Astrocyte of the spinal cord (primary cell): ENCODE measurements at places on chromosomes 6 and 20.

DNA sequence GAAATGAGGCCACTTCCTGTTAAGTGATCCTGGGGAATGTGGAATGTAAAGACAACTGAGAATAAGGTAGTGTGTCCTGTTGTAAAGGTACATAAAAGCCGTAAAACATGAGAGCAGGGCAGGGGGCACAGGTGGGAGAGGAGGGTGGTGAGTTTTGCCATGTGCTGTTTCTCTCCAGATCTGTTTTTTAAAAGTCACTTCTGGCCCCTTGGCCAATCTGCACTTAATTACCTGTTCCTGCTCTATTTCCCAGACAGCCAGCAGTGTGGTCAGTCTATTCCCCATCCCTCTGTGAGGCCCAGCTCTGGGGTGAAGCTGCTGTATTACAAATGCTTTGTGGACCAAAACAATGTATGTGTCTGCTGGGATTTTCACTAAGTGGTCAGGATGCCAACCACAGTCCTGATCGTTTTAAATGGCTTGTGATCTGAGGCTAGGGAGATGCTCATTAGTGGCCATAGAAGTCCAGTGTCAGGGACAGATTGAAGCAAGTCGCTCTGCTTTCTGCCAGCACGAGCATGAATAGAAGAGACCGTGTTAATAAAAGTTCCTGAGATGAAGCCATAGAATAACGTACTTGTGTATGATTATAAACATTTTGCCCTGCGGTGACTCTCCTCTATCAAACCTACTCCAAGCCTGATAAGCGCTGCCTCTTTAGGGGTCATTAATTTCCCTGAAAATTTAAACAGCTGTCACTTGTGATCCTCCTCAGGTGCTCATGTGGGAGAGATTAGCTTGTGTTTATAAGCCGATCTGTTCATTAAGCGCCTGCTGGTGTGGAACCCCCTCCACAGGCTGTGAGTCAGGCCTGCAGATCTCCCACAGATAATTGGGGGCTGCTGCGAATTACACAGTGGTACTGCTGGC is 111.8 kb upstream of the CENPW start:
- no peak for DNase-seq

- DNase-seq: no peak
Measured at GRCh38 chr20:57474816-57475215, 50.1 kb downstream of the CTCFL start.

- DNase-seq: peak; percentile 82
Measured at GRCh38 chr6:37882724-37883413, 63.3 kb downstream of the ZFAND3 start.

GRCh38 chr6:14639983-14640599 is 522.5 kb downstream of the CD83 start:
- DNase-seq: no peak

DNA sequence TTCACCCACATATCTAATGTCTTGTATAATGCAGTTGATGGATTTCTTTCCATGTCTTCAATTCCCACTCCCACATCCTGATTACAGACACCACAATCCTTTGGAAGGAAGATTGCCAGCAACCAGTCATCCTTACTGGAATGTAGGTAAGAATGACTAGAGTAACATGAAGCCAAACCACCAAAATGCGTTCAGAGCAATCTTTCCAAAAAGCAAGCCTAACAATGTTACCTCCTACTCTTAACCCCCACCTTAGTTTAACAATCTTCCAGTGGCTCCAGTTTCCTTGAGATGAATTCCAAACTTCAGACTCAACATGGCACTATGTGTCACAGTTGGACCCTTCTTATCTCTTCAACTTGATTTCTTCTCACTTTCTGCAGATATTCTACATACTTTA is 685.6 kb downstream of the DOK5 start:
- peak; percentile 85 for DNase-seq

- DNase-seq: no peak
Measured at GRCh38 chr20:63831993-63832686, 1.1 kb upstream of the ZBTB46 start.
